T-helper 2 cell (primary cell): ENCODE measurements at places on chromosomes 12 and 14.
A peak's percentile ranks its signal among the peaks of the same experiment; 100 is the strongest.

- no peak for DNase-seq
Observed at GRCh38 chr14:41973178-41973577, 366.5 kb downstream of the LRFN5 start.

- peak; percentile 11 for DNase-seq
Observed at GRCh38 chr14:50531595-50532501, 521 bp downstream of the MAP4K5 start.

DNA sequence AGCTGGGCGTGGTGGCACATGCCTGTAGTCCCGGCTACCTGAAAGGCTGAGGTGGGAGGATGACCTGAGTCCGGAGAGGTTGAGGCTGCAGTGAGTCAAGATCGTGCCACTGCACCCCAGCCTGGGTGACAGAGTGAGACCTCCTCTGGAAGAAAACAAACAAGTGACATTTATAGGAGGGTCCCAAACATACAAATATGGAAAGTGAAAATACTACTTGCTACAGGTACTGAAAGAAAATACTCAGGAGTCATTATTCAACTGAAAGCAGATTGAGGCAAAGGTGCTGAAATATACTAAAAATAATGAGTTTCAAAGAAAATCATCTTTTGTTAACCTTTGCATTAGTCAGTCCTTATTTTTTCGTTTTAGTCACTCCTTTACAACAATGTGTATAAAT, 53.5 kb downstream of the ETV6 start:
- DNase-seq, result no peak

- DNase-seq, result no peak
Observed at GRCh38 chr12:128727461-128727860, 96.3 kb downstream of the SLC15A4 start.

- no peak for DNase-seq
Observed at GRCh38 chr12:76366163-76366562, 17.9 kb upstream of the BBS10 start.

DNA sequence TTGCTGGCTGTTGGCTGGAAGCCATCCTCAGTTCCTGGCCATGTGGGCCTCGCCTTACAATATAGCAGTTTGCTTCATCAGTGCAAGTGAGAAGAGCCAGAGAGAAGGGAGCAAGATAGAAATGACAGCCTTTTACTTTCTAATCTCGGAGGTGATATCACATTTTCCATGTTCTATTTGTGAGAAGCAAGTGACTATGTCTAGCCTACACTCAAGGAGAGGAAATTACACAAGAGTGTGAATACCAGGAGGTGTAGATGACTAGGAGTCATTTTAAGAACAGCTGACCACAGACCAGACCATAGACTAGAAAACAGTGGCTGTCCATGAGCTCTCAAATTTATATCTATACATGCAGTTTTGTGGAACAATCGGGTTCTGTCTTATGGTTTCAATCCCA, 163.0 kb upstream of the NRXN3 start:
- DNase-seq, result no peak

DNA sequence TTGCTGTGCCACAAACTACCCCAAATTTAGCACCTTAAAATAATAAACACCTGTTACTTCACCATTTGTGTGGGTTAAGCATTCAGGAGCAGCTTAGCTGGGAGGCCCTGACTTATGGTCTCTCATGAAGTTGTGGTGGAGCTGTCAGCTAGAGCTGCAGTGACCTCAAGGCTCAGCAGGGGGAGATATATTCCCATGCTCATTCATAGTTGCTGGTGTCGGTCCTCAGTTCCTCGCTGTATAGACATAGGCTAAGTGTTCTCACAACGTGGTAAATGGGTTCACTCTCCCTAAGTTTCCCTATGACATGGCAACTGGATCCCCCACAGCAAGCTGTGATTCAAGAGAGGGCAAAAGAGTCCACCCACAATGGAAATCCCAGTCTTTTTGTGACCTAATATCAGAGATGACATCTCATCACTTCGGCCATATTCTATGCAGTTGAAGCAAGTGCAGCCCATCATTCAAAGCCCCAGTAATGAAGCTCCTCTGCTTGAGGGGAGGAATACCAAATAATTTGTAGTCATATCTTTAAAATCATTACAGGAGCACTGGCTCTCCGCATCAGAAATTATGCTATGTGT, 41.1 kb downstream of the PRB3 start:
- DNase-seq, result no peak

DNA sequence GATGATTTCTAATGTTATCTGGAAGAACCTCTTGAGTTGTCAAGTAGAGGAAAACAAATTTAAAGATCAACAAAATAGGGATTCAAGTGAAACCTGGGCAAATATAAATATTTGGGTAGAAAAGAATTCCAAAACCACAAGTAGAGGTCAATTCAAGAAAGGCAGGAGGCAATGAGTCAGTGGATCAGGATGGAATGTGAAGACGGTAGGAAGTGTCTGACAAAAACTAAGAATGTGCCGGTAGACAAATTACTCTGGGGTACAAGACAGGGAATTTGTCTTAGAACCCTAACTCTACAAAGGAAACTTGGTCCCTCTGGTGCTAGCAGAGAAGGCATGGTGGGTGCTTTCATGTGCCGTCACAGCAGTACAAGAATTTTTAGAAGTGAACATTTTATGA, 13.6 kb downstream of the ABCD2 start:
- DNase-seq, result no peak

GRCh38 chr12:84497819-84498218, 414.8 kb downstream of the SLC6A15 start:
- no peak for DNase-seq

DNA sequence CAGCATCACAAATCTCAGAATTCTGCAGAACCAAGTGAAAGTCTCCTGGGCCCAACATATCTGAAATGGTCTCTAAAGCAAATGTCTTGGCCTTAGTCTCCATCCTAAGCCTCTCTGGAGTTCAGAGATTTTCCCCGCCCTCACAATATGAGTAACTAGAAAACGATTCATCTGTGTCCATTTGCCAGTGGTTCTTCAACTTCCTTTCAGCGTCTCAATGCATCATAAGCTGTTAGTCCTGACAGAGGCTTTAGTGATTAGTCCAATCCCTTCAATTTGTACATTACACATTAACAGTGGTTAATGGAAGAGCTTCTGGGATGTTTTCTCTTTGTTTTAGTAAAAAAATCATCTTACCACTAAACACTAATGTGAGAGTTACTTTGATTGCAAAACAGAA, 17.4 kb downstream of the NPC2 start:
- no peak for DNase-seq

GRCh38 chr12:49598527-49598926, 6.9 kb downstream of the FAM186B start:
- no peak for DNase-seq

DNA sequence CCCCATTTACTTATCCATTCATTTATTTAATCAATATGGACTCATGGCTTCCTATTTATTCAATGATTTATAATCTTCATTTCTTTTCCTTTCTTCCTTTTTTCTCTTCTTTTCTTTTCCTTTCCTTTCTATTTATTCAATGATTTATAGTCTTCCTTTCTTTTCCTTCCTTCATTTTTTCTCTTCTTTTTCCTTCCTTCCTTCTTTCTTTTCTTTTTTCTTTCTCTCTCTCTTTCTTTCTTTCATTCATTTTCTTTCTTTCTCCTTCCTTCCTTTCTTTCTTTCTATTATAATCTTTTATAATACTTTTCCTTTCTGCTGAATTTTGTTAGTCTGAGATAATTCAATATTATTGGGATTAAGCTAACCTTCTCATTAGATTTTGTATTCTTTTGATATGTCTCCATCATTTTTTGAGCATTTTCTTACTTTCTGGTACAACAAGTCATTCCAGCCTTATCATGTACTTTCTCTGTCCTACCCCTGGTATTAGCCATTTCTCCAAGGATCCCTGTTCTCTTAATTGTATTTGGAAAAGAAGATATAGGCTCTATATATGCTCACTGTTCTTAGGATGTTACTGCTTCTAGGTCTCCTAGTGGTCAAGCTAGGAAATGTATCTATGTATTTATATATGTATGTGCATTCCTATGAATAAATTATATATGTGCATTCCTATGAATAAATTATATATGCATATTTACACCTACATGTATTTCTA, 12.1 kb downstream of the LACRT start:
- DNase-seq, result no peak

GRCh38 chr12:3083241-3083920, 6.2 kb downstream of the TSPAN9 start:
- no peak for DNase-seq

GRCh38 chr12:129257524-129257923, 404.2 kb downstream of the GLT1D1 start:
- DNase-seq, result no peak

DNA sequence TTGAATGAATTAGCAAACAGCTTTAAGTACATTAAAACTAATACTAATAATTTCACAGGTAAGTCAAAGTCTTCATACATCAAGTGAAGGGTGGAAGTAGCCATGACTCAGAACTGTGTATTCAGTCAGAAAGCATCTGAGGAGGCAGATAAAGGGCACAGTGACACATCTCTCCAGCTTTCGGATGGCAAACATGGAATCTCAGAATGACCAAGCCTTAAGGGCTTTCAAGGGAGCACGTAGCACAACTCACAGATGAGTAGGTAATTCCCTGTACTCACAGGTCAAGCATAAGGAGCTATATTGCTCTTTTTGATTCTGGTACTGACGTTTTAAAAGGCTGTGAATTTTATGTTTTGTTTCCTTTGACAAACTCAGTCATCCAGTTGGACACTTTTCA, 56.0 kb downstream of the MDGA2 start:
- no peak for DNase-seq

DNA sequence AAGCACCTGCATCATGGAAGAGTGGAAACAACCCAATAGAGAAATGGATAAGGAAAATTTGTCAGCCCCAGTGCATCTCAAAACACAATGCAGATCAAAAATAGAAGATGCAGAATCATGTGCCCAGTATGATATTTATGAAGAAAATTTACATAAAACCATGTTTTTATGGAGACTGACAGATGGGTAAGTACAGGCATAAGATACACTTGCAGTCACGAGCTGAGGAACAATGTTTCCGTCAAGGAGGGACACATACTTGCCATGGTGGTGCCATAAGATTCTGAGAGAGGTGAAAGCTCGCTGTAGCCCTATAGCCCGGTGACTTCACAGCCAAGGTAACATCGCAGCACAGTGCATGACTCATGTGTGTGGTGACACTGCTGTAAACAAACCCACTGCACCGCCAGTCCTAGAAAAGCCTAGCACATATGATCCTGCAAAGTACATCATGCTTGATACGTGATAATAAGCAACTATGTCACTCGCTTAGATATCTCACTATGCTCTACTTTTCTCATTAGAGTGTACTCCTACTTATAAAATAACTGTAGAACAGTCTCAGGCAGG, 112.6 kb downstream of the RIMBP2 start:
- no peak for DNase-seq

- no peak for DNase-seq
Observed at GRCh38 chr12:40820794-40821484, 128.7 kb downstream of the CNTN1 start.

DNA sequence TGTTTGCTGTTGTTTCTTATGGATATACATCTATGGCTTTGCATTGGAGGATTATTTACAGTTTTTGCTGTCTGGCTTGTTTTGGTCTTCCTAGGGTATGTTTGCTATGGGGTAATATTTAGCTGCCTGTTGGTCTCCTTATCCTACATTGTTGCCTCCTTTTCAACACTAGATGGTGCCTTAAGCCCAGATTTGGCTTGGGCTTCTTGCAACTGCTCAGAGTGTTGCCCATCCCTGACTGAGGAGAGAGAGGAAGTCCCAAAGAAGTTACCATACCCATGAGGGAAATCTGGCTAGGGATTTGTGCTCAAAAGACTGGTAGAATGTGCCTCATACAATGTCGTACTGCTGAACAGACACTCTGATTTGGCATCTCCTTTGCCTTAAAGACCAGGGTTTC, 94.6 kb upstream of the MUCL1 start:
- DNase-seq, result no peak

- DNase-seq, result no peak
Observed at GRCh38 chr12:69101505-69101904, 137.9 kb upstream of the CPSF6 start.

DNA sequence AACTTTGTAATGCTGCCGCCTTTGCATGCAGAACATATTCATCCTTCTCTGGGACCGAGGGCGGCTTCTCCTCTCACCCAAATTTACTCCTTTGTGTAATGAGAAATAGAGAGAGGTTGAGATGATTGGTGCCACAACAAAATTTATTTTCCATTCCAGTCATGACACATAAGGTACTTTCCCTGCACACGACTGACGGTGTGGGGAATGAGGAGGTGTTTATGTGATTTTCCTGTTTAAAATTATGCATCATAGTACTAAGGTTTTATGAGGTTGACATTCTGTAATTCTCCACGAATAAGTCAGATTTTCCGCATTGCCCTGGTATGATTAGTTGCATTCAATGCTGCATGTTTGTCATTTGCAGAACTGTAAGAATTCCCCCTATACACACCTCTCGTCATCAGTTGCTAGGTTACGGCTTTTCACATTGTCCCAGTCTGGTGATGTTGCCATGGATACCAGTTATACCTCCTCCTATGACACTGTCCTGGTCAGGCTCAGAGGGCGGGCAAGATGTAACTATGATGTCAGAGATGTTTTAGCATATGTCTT, 23.1 kb downstream of the BICDL1 start:
- peak; percentile 96 for DNase-seq

DNA sequence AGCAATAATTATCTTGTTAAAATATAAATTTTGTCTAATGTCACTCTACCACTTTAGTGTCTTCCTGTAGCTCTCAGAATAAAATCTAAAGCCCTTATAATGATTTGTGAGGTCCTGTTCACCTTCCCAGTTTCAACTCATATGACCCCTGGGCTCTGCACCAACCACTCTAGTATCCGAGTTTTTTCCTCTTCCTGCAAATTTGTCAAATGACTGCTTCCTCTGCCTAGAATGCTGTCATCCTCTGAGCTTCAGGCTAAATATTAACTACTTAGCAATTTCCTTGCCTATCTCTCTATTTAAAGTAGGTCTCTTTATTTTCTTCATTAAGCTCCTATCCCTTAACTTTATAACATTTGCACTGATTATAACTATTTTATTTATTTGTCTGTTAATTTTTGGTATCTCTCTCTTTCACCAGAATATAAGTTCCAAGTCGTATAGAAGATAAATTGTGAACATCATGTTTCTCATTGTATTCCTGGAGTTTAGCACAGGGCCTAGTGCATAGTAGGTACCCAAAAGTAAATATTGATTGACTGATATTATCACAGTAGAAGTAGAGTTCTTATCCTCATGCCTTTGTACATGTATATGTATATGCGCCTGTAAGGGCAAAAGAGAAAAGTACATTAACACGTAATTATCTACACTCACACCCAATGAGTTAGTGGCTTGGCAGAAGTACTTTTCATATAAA, 196.0 kb downstream of the BCAT1 start:
- DNase-seq, result no peak

GRCh38 chr14:61229981-61230380, 51.2 kb downstream of the TMEM30B start:
- no peak for DNase-seq

GRCh38 chr14:71783088-71783487, 149.1 kb upstream of the RGS6 start:
- no peak for DNase-seq
